Mesenteric fat pad (tissue), 1 donor: ENCODE measurements at places on chromosomes 6 and 20. TPM values are rescaled to one million over a fixed set of nuclear protein-coding genes. Genes with fewer than 3 reads are reported as not detected.

SRSF12 gene
- total RNA-seq = 1.5 TPM

DNA sequence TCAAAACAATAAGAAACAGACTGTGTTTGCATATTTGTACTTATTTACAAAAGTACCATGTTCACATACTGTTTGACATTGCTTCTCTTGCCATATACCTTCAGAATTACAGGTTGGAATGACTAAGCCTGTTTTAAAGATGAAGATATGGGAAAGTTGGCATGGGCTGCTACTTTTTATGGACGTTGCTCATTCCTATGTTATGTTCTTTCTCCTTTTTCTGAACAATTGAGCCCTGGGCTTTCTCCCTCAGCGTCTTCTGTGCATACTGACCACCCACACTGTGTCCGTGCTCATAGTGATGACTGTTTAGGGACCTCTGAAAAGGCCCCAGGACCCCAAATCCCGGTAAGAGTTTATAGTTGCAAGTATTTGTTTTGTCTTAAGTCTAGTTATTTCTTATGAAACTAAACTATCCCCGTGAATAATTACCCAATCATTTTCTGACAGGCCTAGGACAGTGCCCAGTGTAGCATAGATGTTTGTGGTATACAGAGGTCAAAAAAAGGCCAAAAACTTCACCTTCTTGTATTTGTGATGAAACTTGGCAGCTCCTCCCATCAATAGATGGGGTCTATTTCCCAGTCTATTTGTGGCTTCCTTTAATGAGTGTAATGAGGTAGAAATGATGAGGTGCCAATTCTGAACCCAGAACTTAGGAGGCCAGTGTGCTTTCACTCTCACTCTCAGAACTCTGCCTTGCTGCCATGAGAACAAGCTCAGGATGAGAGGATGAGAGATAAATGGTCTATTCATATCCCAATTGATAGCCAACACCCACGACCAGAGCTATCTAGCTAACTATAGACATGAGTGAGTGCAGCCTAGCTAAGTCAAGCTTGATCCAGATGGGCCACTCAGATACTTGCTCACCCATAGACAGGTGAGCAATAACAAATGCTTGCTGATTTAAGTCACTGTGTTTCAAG lies 40.9 kb downstream of the GSTA4 start:
- DNase-seq = no peak

DNA sequence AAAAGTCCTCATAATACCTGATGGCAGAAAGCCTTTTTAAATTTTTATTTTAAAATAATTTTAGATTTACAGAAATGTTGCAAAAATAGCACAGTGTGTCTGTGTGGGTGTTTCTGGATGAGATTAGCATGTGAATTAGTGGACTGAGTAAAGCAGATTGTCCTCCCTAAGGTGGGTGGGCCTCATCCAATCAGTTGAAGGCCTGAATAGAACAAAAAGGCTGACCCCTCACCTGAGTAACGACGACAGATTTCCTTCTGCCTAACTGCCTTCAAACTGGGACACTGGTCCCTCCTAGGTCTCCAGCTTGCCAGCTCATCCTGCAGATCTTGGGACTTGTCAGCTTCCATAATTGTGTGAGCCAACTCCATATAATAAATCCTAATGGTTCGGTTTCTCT lies 54.2 kb downstream of the FAXC start:
- no peak for DNase-seq

GRCh38 chr6:25327432-25327831 lies 48.3 kb downstream of the CARMIL1 start:
- no peak for DNase-seq

DNA sequence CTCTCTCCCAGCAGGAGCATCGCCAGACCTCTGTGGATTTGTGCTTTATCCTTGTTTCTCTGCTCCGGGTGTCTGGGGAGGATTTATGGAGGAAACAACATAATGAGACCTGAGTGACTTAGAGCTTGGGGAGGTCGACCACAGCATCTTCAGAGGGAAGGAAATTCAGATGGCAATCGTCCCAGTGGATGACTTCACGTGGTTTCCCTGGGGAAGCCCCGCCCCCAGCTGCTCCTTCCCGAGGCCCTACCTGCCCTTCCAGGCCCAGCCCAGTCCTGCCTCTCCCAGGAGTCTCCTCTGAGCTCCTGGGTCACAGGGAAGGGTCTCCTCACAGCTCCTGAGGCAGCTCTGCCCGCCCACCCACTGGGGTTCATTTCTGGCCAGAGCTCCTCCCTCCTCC lies 430.3 kb upstream of the SULF2 start:
- no peak for DNase-seq

GRCh38 chr20:50580016-50580747 lies 70.0 kb downstream of the PTPN1 start:
- peak; percentile 87 for DNase-seq

TRIM40 gene
- total RNA-seq = not detected

GRCh38 chr6:131003488-131004386 lies 59.3 kb downstream of the EPB41L2 start:
- DNase-seq = no peak

RGS17 gene
- 4.6 TPM for total RNA-seq

DNA sequence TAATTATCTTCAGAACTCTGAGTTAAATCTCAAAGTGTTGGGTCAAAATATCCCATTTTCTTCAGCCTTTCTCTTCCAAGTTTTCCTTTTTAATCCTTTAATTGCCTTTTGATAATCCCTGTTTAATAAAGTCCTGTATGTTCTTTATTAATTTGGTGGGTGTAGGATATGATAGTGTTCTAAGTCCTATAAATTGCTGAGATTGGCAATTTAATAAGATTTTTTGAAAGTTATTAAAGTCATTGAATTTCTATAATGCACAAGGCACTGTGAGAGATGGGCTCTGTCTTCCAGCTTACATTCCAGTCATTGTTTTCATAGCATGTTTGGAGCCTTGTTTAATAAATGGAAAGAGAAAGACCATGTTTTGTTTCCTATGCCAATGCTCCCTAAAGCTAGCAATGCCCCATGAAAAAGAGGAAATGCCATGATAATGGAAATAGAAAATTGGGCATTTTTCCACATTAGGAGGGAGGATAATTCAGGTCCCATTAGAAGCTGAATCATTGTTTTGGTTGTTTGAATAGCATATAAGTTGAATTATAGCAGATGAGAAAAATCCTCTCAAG lies 404.8 kb downstream of the CD109 start:
- no peak for DNase-seq

- no peak for DNase-seq
These were observed 185.5 kb upstream of the SALL4 start for GRCh38 chr20:51987812-51988211.

DNA sequence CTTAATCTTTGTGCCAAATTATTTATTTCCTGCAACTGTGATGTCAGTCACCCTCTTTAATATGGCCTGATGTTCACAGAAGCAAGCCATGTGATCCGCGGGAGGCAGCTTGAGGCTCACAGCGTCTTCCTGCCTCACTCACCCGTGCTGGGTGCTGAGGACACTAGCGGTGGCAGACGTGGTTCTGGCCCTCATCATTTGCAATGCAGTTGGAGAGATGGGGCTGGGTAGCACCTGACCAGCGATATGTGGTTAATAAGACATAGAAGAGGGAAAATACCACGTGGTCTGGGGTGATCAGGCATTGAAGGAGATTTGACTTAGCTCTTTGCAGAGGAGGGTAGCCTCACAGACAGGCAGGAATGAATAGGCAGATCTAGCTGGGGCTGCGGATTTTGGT lies 264.7 kb downstream of the TMEM242 start:
- no peak for DNase-seq

DNA sequence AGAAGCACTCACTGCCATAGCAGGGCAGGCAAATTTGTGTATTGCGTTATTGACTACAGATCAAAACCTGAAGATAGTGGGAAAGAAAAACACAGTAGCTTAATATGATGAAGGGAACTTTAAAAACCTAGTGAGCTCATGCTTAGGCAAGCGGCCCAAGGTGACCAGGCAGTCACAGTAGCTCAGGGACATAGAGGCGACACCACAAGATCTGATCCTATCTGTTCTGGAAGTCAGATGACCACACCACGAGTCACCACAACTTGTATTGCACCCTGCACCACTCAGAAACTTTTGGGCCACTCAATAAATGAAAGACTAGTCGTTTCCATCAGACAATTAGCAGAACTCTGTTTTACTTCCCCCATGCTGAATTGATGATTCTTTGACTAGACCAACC lies 4.9 kb downstream of the CLIC5 start:
- no peak for DNase-seq

DNA sequence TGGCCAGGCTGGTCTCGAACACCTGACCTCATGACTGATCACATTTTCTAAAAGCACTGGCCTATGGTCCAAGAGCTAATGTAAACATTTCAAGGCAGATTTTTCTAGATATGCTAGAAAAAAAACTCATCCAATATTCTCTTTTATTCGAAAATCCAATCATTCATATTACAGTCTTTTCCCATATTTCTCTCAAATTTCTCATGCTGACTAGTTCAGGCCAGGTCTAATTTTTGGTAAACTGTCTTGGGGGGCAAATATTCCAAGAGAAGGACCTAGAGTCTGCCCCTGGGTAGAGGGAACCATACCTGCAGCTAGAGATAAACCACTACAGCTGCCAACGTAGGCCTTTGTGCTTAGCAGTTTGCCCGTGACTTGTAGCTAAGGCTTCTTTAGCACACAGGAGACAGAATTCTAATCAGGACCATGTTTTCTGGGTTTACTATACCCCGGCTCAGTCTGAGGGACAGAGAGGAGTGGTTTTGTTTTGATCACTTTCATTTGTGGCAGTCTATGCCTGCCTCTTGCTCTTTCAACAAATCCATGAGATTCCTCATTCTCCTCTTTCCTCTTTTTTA lies 71.8 kb upstream of the CITED2 start:
- no peak for DNase-seq

DNA sequence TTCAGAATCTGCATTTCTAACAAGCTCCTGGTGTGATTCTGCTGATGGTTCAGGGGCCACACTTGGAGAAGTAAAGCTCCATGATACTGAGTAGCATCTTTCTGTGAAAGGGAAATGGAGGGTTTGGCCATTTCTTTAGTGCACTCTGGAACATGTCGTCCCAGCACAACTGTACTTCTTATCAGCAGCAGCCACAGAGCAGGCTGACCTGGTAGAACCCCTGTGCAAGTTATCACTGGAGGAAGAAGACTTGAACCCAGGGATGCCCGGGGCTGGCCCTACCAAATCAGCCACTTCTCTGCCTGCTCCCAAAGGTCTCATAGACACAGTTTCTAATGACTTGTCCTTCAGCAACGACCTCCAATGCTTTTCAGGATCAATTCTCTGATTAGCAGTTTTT lies 354.7 kb upstream of the PLCB4 start:
- no peak for DNase-seq

- no peak for DNase-seq
These were observed 161.7 kb downstream of the INSM1 start for GRCh38 chr20:20529597-20529996.

- no peak for DNase-seq
These were observed 27.7 kb upstream of the PAX1 start for GRCh38 chr20:21677781-21678180.

- DNase-seq = no peak
These were observed 114.9 kb upstream of the ZFP64 start for GRCh38 chr20:52306477-52306876.

GRCh38 chr20:7136886-7137285 lies 369.4 kb downstream of the BMP2 start:
- DNase-seq = no peak

DNA sequence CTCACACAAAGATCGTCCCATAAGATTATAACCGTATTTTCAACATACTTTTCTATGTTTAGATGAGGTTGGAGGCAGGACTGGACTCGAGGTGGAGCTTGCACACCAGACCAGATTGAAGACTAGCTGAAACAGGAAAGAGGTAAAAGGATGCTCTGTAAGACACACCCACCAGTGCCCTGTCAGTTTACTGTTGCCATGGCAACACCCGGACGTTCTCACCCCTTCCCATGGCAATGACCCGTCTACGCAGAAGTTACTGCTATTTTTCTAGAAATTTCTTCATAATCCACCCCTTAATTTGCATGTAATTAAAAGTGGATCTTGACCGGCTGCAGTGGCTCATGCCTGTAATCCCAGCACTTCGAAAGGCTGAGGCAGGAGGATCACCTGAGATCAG lies 13.6 kb upstream of the SRSF6 start:
- DNase-seq = peak; percentile 60

DNA sequence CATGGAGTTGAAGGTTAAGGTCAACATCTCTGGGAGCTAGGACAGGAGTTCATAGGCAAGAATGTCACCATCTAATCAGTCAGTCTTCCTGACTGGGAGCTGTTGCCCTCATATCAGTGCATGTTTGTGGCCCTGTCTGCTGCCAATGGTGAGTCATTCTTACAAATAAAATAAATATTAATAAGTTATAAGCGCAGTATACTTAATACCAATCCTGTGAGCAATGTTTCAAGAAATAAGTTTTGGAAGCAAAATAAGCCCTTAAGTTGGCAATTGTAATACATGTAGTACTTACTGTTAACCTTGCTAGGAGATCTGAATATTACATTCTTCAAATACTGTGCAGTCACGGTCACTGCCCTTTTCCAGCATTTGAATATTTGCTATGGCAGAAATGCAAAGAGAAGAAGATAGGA lies 20.2 kb upstream of the MDGA1 start:
- DNase-seq = no peak

GRCh38 chr6:94341173-94341572 lies 921.8 kb upstream of the EPHA7 start:
- DNase-seq = no peak

DNA sequence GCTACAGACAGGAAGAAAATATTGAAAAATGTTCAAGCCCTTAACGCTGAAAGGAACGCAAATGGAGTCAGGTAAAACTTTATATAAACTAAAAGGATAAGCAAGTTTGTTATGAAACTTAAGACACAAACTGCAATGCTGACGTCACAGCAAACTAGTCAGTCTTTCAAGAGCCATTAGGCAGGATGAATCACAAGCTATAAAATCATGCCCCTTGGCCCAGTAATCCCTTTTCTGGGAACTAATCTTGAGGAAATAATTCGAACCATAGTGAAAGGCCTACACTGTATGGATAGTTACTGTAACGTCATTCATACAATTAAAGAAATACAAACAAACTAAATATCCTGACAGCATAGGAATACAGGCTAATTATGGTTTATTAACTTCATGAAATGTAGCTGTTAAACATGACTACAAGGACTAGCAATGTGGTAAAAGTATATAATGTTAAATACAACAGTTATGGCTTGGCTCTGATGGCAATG lies 42.7 kb upstream of the HINT3 start:
- DNase-seq = no peak

NRN1 gene
- 20.0 TPM for total RNA-seq

HSPA12B gene
- 28.0 TPM for total RNA-seq

DNA sequence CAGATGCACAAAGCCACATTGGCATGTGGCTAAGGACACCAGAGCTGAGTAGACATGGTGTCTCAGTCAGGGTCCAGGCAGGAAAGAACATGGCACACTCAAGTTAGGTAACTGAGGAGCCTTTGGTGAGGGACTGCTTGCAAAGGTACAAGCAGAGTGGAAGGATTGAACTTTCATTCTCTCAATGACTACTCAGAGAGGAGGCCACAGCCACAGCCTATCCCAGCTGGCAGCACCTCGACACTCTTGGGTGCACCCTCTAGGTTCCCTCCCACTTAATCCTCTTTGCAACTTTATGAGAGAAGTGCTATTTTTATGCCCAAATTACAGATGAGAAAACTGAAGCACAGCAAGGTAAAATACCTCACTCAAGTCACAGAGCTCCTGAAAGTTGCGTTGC lies 73.4 kb downstream of the ISM1 start:
- DNase-seq = no peak

GRCh38 chr6:170090561-170090960 lies 200.3 kb downstream of the DLL1 start:
- DNase-seq = no peak

TRAPPC3L gene
- not detected for total RNA-seq

UCKL1 gene
- total RNA-seq = 36.0 TPM

GRCh38 chr6:112202639-112203341 lies 51.6 kb downstream of the LAMA4 start:
- DNase-seq = no peak

- no peak for DNase-seq
These were observed 22.7 kb upstream of the MYB start for GRCh38 chr6:135158397-135158796.
